ENCODE measurements at places on chromosomes 16 and 17.

- DNase-seq = no peak
These were observed 105.7 kb downstream of the PITPNC1 start for GRCh38 chr17:67482764-67483163.

DNA sequence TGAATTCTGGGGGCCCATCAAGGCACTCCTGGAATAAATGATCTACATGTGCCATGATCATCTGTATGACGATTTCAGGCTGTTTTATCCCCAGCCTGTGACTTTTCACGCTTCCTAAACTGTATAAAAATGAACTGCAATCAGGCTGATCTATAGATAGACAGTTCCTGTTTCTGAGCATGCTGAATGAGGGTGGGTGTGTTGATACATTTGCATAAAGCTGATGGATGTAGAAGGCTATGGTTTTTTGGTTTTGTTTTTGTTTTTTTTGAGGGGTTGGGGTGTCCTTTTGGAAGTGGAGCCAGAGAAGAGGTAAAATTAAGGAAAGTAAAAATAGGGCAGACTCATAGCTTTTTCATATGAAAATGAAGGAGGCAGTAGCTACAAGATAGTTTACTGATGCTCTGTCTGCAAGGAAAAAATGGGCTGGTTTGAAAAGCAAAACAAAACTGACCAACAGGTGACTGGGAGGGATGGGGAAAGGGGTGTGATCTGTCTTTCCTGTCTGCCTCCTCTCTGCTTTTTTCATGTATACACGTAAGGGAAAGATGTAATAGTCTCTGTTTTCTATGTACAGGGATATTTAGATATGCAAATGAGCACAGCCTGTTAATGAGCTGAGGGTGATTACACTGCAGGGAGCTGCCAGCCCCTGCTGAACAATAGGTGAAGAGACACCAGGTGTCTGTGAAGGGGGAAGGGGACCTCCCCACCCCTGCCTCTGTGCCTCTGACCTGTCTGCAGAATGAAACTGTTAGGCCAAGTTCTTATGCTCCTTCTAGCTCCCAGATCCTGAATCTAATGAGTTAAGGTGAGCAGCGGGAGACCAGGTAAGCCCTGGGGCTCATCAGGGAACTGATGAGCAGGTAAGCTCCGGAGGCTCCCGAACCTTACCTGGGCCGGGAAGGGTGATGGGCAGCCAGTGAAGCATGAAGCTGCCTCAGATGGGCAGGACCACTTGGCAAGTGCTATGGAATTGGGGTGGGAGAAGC is 46.6 kb upstream of the LYRM9 start:
- no peak for DNase-seq

DNA sequence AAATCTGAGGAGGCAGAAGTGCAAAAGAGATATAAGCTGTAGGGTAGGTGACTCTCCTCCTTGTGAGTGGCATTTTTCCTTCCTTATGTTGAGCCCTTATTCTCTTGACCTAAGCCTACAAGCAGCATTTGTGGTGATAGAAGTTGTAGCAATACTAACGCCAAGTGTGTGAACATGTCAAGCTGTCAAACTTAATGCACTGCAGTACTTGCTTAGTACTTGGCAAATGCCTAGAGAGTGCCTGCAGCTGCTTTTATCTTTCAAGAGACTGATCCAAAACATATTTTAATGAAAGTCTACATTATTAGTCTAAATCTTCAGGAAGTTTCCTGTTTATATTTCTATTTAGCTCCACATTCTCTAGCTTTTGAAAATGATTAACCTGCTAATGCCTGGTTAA is 83.2 kb downstream of the CNTNAP4 start:
- DNase-seq = no peak

DNA sequence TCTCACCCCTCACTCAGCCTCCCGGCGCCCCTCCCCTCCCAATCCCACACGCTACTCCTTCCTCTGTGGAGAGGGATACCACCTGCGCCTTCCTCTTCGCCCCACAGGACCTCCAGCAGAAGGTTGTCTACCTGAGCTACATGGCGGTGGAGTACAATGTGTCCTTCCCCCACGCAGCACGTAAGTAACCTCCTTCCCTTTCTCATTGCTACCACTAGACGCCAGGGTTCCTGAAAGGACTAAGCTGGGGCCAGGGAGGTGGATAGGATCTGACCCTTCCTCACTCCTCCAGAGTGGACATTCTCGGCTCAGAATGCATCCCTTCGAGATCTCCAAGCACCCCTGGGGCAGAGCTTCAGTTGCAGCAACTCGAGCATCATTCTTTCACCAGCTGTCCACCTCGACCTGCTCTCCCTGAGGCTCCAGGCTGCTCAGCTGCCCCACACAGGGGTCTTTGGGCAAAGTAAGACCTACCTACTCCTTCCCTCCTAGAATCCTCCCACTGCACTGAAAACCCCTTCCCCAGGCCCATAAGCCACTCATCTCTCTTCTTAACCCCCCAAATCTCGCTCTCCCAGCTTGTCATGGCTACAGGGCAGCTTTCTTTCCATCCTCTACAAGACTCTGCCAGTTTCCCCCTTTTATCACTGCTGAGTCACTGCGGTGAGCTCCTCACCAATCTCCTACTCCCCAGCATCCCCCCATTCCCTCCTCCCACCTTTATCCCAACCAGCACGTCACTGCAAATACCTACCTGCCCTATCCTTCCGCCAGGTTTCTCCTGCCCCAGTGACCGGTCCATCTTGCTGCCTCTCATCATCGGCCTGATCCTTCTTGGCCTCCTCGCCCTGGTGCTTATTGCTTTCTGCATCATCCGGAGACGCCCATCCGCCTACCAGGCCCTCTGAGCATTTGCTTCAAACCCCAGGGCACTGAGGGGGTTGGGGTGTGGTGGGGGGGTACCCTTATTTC is 1.5 kb downstream of the CD68 start:
- DNase-seq = no peak

DNA sequence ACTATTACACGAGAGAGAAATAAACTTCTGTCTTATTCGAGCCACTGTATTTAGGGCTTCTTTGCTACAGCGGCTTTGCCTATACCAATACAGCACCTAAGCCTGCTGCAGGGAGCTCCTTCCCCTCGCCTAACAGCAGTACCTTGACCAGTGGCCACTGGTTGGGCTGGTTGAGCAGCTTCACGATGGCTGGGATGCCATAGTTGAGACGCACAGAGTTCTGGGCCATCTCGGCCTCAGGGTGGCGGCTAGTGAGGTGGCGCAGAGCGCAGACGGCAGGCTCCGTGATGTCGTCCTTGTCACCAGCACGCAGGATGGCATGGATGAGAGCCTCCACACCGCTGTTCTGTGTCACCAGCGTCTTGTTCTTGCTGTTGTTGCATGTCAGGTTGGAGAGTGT is 23.7 kb downstream of the JUP start:
- DNase-seq = no peak

DNA sequence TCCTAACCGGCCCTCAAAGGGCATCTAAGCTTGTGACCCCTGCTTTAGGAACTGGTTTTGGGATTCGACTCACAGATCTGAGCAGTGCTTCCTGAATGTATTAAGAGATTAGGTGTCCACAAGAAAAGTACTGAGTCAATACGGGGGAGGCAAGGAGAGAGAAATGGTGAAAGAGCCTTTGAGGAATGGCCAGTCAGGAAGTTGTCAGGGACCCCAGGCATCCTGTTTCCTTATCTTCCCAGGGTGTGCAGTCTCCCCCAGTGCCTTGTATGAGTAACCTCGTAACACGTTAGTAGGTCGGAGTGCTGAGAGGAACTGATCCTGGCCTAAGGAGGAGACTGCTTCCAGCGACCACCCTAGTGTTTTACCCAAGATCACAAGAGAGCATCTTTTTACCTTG is 16.4 kb upstream of the TMED6 start:
- no peak for DNase-seq

Measured in T-helper 22 cell (primary cell).